Activated CD8-positive, alpha-beta T cell treated with anti-CD3 and anti-CD28 coated beads for 36 hours (primary cell): ENCODE measurements at places on chromosomes 4 and X. TPM values are rescaled to one million over a fixed set of nuclear protein-coding genes. Genes with fewer than 3 reads are reported as not detected.

DNA sequence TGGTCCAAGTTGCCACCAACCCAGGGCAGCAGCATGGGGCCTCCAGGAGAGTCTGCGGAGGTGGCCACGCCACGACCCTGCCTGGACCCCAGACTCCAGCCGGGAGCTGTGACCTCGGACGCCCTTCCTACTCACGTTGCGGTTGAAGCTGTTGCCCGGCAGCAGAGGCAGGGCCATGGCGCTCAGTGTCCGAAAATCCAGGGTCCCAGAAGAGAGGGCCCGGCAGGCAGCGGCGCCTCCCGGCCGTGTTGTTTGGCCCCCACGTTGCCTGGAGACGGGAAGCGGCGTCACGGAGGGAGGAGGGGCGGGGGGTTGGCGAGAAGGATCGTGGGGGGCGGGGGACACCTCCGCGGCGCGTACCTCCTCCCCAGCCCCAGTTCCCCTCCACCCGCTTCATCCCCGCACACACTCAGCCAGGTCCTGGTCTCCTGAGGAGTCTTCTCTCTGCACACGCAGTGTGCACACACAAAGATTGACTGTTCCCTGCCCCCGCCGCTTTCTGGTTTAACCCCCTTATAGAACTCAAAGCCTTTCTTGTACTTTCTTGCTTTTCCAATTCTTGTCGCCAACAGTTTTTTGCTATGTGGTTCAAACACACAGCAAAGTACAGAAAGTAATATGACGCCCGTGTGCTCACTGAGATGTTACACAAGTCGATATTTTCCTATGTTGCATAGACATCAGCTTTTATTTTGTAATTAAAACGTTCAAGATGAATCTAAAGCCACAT, at the start of gene EFHC2:
TSS of gene EFHC2 (minus strand) at position 261 of the 730 bp plus-strand sequence. CDS start at position 177, 84 bp downstream.
- H3K27ac ChIP-seq, result peak within 1 kb of the TSS; percentile 68
- H3K4me1 ChIP-seq, result peaks cover 13% of the 10 kb centered on the region
- peak within 1 kb of the TSS; percentile 70 for H3K4me3 ChIP-seq
- H3K36me3 ChIP-seq, result no peaks in the 10 kb centered on the region
- no peaks in the 10 kb centered on the region for H3K27me3 ChIP-seq
- peak; percentile 52 for DNase-seq

GRCh38 chr4:164648151-164648848, 105.6 kb upstream of the SMIM31 start:
- no peak for DNase-seq
- no peak overlapping the region for H3K4me3 ChIP-seq
- H3K36me3 ChIP-seq, result no peaks in the 10 kb centered on the region
- H3K27me3 ChIP-seq, result no peaks in the 10 kb centered on the region
- H3K4me1 ChIP-seq, result no peaks in the 10 kb centered on the region

GRCh38 chrX:40878766-40879165, 143.4 kb upstream of the MED14 start:
- H3K4me3 ChIP-seq, result no peak overlapping the region
- no peak for DNase-seq
- no peaks in the 10 kb centered on the region for H3K27me3 ChIP-seq
- H3K36me3 ChIP-seq, result no peaks in the 10 kb centered on the region
- no peak overlapping the region for H3K27ac ChIP-seq

DNA sequence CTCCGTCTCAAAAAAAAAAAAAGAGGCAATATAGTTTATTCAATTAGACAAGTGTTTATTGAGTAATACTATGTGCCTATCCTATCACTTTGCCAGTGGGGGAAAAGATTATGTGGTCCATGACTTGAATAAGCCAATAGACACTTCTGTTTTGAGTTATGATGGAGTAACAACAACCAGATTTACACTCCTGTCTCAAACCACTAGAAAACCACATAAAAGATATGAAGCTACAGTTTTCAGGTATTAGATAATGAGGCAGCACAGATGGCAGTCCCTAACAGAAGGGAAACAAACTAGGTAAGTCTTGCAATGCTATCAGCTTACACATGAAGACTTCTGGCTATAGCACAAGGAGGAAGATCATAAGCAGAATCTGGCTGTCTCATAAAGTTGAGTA, 22.5 kb downstream of the NFXL1 start:
- DNase-seq, result no peak
- no peak overlapping the region for H3K4me3 ChIP-seq
- H3K4me1 ChIP-seq, result peaks cover 6% of the 10 kb centered on the region
- no peak overlapping the region for H3K27ac ChIP-seq
- H3K27me3 ChIP-seq, result no peaks in the 10 kb centered on the region
- peaks cover 51% of the 10 kb centered on the region for H3K36me3 ChIP-seq

DNA sequence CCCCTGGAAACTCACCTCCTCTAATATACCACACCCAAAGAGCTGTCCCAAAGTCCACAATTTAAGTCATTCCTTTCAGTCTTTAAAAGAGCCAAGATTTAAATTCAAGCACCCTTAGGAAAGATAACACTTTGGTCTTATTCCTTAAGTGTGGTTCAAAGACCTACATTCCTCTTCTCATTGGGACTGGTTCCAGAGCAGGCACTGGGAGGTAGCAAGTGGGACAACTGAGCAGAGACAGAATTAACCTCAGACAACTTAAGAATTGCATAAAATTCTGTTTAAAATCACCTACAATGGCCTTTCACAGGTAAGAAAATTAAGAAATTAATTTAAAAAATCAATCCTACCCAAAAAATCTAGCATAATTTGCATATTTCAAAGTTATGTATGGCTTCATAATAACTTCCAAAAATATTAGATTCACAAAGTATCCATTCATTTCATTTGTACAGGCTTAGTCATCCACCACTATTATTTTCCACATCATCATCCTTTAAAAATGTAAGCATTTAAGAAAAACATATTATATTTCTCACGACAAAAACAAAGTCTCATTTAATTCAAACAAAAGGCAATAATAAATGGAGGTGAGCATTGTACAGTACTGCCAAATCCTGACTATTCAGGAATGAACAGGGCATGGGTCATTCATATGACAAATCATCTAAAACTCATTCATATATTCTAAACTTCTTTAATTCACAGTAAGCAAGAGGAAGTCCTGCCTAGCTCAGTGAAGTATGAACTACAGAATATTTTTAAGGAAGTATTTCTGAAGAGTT, 13.6 kb downstream of the PRSS12 start:
- no peaks in the 10 kb centered on the region for H3K36me3 ChIP-seq
- H3K27ac ChIP-seq, result no peak overlapping the region

GRCh38 chr4:146285037-146285436, 70.7 kb downstream of the REELD1 start:
- no peak overlapping the region for H3K27ac ChIP-seq
- DNase-seq, result no peak
- H3K27me3 ChIP-seq, result no peaks in the 10 kb centered on the region
- peaks cover 2% of the 10 kb centered on the region for H3K36me3 ChIP-seq
- H3K4me1 ChIP-seq, result no peaks in the 10 kb centered on the region
- no peak overlapping the region for H3K4me3 ChIP-seq

DNA sequence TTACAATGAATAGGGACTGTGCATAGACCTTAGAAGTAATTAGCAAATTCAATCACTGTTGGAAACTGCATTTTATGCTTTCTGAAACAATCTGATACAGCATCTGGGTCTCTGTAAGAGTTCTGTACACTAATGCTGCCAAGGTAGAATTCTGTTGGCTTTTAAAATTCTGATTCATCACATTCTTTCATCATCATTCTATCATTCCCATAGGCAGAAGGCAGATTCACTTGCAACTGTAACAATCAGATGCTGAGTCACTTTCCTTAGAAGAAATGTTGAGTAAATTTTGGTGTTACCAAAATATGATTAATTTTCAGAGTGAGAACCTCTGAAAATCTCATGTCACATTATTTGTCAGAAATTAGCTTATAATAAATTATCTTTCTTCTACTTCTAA, 267.2 kb downstream of the MAPK10 start:
- H3K36me3 ChIP-seq, result no peaks in the 10 kb centered on the region
- H3K4me1 ChIP-seq, result no peaks in the 10 kb centered on the region
- no peak overlapping the region for H3K27ac ChIP-seq
- H3K27me3 ChIP-seq, result no peaks in the 10 kb centered on the region
- no peak overlapping the region for H3K4me3 ChIP-seq
- no peak for DNase-seq

The CPLX1 gene
- total RNA-seq, result not detected

The FAM53A gene
- 1.8 TPM for total RNA-seq
